ENCODE measurements at places on chromosomes 1 and 21.

- no peak for DNase-seq
Observed at GRCh38 chr1:224543453-224543852, 72.7 kb upstream of the CNIH3 start.

- no peak for DNase-seq
Observed at GRCh38 chr1:26360807-26361604, 7.1 kb upstream of the CRYBG2 start.

DNA sequence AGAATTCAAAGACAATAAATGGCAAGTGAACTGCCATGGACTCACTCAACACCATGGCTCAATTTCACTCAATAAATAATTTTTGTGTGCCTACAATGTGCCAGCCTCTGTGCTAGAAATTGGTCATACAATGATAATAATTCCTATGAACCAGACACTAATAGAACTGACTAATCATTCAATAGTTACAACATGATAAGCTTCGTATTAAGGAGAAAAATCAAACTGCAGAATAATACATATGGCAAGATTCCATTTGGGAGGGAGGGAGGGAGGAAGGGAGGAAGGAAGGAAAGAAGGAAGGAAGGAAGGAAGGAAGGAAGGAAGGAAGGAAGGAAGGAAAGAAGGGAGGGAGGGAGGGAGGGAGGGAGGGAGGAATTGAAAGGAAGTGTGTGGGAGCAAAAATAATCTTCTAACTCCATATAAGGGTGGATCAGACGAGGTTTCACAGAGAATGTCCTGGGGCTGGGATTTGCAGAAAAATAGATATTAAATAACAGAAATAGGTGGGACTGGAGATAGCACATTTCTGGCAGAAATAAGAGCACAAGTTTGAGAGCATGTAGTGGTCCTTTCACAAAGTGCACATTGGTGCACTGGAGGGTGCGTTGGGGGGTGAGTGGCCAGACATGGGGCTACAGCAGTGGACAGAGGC is 52.9 kb downstream of the JAK1 start:
- no peak for DNase-seq

GRCh38 chr1:18951416-18951815 is 5.1 kb downstream of the IFFO2 start:
- no peak for DNase-seq

DNA sequence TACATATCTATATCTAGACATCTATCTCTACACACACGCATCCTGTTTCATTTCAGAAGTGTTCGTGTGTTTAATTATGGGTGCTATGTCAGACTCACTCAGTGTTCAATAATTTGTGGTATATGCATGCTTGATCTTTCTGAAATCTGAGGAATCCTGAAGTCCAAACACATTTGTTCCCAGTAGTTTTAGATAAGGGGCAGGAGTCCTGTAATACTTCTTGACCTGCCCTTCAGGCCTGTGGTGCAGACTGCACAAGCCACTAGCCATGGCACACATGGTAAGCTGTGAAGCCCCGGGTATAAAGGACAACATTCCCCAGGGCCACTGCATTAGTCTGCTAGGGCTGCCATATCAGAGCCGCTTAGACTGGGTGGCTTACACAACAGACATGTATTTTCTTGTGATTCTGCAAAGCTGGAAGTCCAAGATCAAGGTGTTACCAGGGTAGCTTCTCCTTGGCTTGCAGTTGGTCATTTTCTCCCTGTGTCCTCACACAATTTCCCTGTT is 267.2 kb downstream of the RHOU start:
- no peak for DNase-seq

Measured in right lobe of liver (tissue), 6 donors.